CD4-positive, alpha-beta memory T cell (primary cell): ENCODE measurements at places on chromosomes 6 and 20. TPM values are rescaled to one million over a fixed set of nuclear protein-coding genes. Genes with fewer than 3 reads are reported as not detected.

Gene MSH5
- polyA plus RNA-seq: 0.95 TPM

Gene SSTR4
- polyA plus RNA-seq: not detected

Gene PRL
- not detected for polyA plus RNA-seq

Gene PNPLA1
- polyA plus RNA-seq: not detected

Gene MUCL3
- not detected for polyA plus RNA-seq

Gene PCMT1
- polyA plus RNA-seq: 145 TPM

Gene EEF1A2
- not detected for polyA plus RNA-seq

Gene GLP1R
- not detected for polyA plus RNA-seq

Gene RNASET2
- polyA plus RNA-seq: 586 TPM

Gene EPM2A
- 3.8 TPM for polyA plus RNA-seq

Gene OVOL2
- polyA plus RNA-seq: not detected

Gene XKR7
- not detected for polyA plus RNA-seq

Gene SLC35D3
- polyA plus RNA-seq: not detected

Gene C20orf141
- not detected for polyA plus RNA-seq

Gene APOM
- polyA plus RNA-seq: 5.2 TPM

Gene PROKR2
- not detected for polyA plus RNA-seq
